ENCODE measurements at places on chromosomes 4 and X.

- no peak overlapping the region for H3K4me3 ChIP-seq
- no peak for DNase-seq
- H3K27me3 ChIP-seq: no peaks in the 10 kb centered on the region
These were observed 69.5 kb downstream of the IL15 start for GRCh38 chr4:141705747-141706377.

DNA sequence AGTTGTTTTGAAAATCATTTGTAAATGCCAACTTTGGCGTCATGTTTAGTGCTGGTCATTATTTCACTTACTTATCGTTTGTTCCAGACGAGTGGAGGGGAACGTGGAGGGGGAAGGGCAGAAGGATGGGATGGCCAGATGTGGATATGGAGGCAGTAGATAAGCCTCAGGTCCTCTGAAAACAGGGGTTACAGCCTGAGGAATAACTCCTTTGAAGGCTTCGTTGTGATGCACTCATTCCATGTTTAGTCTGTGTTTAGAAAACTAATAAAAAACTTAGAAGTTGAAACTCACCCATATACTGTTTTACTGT lies 1.1 kb downstream of the MOB1B start:
- H3K4me1 ChIP-seq: no peaks in the 10 kb centered on the region
- no peaks in the 10 kb centered on the region for H3K27me3 ChIP-seq
- peak overlapping the region; percentile 64 for H3K27ac ChIP-seq
- peaks cover 21% of the 10 kb centered on the region for H3K36me3 ChIP-seq
- no peak for DNase-seq
- H3K4me3 ChIP-seq: peak overlapping the region; percentile 93

DNA sequence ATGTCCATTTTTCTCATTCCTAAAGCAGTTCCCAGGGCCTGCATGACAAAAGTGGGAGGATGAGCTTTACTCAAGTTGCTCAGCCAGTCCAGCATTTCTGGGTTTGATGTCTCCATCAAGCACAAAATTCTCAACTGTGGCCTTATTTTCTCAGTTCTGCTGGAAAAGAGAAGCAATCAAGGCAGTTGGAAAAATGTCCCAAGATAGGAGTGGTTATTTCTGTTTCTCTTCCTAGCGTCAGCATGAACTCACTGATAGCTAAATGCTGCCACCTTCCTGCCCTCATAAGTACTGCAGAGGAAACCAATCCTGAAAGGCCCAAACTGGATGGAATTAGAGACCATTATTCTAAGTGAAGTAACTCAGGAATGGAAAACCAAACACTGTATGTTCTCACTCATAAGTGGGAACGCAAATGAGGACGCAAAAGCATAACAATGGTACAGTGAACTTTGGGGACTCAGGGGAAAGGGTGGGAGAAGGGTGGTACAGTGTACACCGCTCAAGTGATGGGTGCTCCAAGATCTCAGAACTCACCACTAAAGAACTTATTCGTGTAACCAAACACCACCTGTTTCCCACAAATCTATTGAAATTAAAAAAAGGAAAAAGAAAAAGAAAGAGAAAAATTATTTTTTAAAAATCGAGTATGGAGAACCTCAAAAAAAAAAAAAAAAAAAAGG lies 29.6 kb downstream of the ADH7 start:
- H3K27me3 ChIP-seq: no peaks in the 10 kb centered on the region
- H3K4me1 ChIP-seq: peaks cover 31% of the 10 kb centered on the region
- peak overlapping the region; percentile 94 for H3K27ac ChIP-seq
- no peak overlapping the region for H3K4me3 ChIP-seq

- no peaks in the 10 kb centered on the region for H3K4me1 ChIP-seq
- peak; percentile 11 for DNase-seq
- H3K27me3 ChIP-seq: peaks cover 39% of the 10 kb centered on the region
- H3K27ac ChIP-seq: no peak overlapping the region
These were observed 16.3 kb upstream of the DRD5 start for GRCh38 chr4:9765091-9765490.

DNA sequence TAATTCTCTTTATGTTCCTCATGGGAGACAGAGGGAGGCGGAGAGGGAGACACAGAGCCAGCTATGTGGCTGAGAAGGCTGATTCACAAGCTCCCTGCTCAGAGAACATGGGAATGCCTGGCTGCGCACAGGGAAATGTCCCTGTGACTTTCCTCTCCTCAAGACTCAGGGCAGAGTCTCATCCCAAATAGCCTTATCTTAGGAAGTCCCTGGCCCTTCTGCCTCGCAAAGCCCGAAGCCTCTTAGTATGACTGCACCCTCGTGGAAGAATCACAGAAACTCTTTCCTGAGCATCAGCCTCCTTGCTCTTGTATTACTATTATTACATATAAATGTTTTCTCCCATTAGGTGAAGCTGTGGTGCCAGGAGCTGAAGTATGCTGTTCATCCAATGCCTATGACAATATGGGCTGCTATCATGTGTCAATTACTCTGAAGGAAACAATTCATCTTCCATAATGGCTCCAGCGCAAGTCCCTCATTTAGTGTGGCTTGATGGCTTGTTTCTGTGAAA lies 230.5 kb downstream of the MGST2 start:
- DNase-seq: no peak
- no peaks in the 10 kb centered on the region for H3K27me3 ChIP-seq
- no peak overlapping the region for H3K4me3 ChIP-seq
- no peaks in the 10 kb centered on the region for H3K4me1 ChIP-seq
- H3K36me3 ChIP-seq: no peaks in the 10 kb centered on the region

- peaks cover 5% of the 10 kb centered on the region for H3K36me3 ChIP-seq
- H3K27ac ChIP-seq: no peak overlapping the region
- no peaks in the 10 kb centered on the region for H3K27me3 ChIP-seq
These were observed 16.1 kb downstream of the RNF4 start for GRCh38 chr4:2484993-2485392.

- DNase-seq: no peak
- no peak overlapping the region for H3K4me3 ChIP-seq
- no peaks in the 10 kb centered on the region for H3K4me1 ChIP-seq
- H3K27me3 ChIP-seq: no peaks in the 10 kb centered on the region
These were observed 37.1 kb downstream of the PCDH10 start for GRCh38 chr4:133186210-133186609.

- H3K4me1 ChIP-seq: no peaks in the 10 kb centered on the region
- DNase-seq: no peak
- H3K27ac ChIP-seq: no peak overlapping the region
- H3K4me3 ChIP-seq: no peak overlapping the region
- no peaks in the 10 kb centered on the region for H3K36me3 ChIP-seq
These were observed 95.9 kb upstream of the DUSP21 start for GRCh38 chrX:44747969-44748368.

- H3K27ac ChIP-seq: no peak overlapping the region
- no peaks in the 10 kb centered on the region for H3K27me3 ChIP-seq
- peaks cover 11% of the 10 kb centered on the region for H3K36me3 ChIP-seq
- DNase-seq: peak; percentile 69
- no peak overlapping the region for H3K4me3 ChIP-seq
These were observed 28.6 kb downstream of the HADH start for GRCh38 chr4:108018040-108018883.

DNA sequence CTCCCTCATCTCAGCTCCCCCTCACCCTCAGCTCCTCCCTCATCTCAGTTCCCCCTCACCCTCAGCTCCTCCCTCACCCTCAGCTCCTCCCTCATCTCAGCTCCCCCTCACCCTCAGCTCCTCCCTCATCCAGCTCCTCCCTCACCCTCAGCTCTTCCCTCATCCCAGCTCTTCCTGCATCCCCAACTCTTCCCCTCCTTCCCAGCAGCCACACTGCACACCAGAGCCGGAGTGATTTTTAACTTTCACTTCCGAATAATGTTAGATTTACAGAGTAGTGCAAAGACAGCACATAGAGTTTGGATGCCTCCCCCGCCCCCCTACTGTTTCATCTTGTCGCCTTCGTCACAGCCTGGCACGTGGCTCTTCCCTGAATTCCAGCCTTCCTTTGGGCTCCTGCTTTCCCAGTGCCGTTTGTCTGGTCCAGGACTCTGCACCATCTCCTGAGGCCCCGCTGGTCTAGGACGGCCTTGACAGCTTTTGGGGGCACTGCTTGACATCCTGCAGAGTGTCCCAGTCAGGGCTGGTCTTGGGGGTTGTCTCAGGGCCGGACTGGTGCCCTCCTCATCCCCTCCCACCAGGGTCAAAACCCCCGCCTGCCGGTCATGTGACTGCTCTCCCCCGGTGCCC lies 110.2 kb downstream of the FAM53A start:
- peaks cover 56% of the 10 kb centered on the region for H3K27me3 ChIP-seq
- no peaks in the 10 kb centered on the region for H3K36me3 ChIP-seq
- no peak overlapping the region for H3K4me3 ChIP-seq

DNA sequence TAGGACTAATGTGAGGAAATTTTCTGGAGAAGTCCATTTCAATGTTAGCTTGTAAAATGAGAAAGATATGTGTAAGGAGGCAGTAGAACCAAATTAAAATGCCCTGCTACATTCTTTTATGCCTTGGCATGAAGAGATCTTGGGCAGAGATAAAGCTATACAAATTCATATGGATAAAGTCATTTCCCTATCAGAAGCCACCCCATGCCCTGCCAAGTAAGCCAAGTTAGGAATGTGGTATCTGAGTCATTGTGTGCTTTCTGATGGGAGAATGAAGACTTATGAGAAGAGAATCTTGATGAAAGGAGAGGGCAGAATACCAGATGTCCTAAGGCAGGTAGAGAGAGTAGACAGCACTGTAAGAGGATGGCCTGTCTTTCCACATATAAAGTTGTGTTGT lies 83.7 kb downstream of the TEX13A start:
- no peak for DNase-seq
- no peaks in the 10 kb centered on the region for H3K4me1 ChIP-seq
- H3K36me3 ChIP-seq: no peaks in the 10 kb centered on the region
- no peak overlapping the region for H3K4me3 ChIP-seq
- no peak overlapping the region for H3K27ac ChIP-seq

DNA sequence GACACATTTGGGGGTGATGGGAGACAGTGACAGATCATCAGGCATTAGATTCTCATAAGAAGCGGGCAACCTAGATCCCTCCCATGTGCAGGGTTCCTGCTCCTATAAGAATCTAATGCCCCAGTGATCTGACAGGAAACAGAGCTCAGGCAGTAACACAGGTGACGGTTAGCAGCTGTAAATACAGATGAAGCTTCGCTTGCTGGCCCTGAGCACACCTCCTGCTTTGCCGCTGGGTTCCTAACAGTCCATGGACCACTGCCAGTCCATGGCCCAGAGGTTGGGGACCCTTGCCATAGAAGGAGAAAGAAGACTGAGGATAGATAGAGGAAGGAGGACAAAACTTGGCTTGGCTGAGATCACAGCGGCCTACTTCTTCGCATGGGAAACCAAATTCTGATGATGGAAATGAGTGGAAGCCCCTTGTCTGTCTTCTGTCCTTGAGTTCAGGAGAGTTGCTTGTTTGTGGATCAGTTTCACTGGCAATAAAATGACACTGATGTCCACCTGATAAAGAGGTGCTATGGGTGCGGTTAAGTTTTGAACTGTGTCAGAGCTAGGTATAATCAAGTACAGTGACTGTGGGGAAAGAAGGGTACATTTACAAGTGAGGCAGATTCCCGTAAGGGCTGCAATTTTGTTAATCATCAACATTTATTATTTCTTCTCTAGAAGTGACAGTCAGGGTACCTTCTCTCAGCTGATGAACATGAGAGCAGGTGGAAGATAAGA lies 1.7 kb upstream of the TIFA start:
- H3K27ac ChIP-seq: no peak overlapping the region
- peaks cover 24% of the 10 kb centered on the region for H3K36me3 ChIP-seq
- no peak overlapping the region for H3K4me3 ChIP-seq
- DNase-seq: no peak
- peaks cover 15% of the 10 kb centered on the region for H3K4me1 ChIP-seq
- no peaks in the 10 kb centered on the region for H3K27me3 ChIP-seq

DNA sequence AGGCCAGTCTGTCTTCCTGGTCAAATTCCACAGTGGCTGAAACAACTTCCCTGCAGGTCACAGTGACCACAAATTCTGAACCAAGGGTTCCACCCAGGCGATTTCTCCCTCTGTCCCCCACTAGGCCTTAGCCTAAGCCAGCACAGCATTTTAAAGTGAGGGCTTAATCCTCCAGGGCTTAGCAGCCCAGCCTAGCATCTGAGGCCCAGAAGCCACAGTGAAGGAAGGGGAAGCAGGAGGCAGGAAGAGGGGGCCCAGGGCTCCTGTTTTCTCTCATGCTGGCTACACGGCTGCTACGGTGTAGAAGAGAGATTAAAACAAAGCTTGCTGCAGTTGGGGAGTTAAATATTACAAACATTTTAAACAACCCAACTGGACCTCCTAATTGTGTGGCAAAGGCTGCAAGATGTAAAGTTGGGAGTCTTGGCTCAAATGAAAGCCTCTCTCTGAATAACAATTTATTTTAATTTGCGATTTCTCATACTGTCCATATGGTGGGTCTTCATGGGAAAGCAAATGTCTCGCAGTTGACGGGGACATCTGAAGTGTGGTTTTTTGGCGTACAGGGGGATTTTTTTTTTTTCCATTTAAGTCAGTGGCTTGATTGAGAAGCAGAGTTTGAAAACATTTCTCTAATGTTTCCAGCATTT lies 170.8 kb upstream of the RAI2 start:
- peaks cover 68% of the 10 kb centered on the region for H3K27me3 ChIP-seq
- no peak overlapping the region for H3K4me3 ChIP-seq
- DNase-seq: no peak
- H3K27ac ChIP-seq: no peak overlapping the region
- no peaks in the 10 kb centered on the region for H3K4me1 ChIP-seq

- no peaks in the 10 kb centered on the region for H3K27me3 ChIP-seq
- H3K4me3 ChIP-seq: no peak overlapping the region
- peaks cover 9% of the 10 kb centered on the region for H3K36me3 ChIP-seq
- H3K27ac ChIP-seq: no peak overlapping the region
- DNase-seq: no peak
- H3K4me1 ChIP-seq: no peaks in the 10 kb centered on the region
These were observed 39.8 kb downstream of the IRF2 start for GRCh38 chr4:184434501-184435066.

DNA sequence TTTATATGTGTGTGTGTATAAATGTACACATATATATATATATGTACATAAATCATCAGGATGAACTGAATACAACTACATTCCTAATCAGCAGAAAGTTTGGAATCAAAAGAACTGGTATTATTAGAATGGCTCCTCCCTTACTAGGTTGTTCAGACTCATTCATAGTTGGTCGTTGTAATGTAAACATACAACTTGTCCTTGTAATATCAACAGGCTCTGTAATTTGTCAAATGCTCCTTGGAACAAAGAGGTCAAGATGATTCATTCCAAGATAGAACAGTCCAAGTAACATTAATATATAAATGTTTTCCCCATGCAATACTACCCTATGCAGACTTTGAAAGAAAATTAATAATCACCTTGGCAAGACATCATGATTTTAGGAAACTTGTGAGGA lies 351.4 kb upstream of the SMIM31 start:
- no peak overlapping the region for H3K4me3 ChIP-seq
- no peaks in the 10 kb centered on the region for H3K4me1 ChIP-seq
- H3K27ac ChIP-seq: no peak overlapping the region
- DNase-seq: no peak

DNA sequence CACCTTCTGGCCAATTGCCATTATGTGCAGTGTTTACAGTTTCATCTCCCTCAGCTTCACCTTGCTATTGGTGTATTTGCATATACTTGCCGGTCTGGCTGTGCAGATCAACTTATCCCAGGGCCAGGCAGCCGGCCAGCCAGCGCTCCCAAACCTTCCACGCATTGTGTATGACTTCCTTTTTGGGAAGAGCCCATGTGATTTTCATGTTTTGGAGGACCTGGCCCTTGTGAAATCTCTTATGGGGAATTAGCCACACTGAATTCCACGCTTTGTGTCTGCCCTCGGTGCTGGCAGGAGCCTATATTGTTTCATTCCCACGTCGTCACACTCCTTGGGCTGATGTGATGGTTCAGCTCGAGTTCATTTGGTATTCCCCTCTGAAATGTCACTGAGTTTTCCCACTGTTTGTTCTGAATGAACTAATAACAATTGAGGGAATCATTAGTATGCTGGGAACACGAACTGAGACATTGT lies 6.0 kb upstream of the PDLIM3 start:
- H3K4me1 ChIP-seq: no peaks in the 10 kb centered on the region
- no peak overlapping the region for H3K4me3 ChIP-seq
- no peaks in the 10 kb centered on the region for H3K27me3 ChIP-seq

Measured in Calu3 (cell line).